ENCODE measurements at places on chromosomes 7 and 10.

DNA sequence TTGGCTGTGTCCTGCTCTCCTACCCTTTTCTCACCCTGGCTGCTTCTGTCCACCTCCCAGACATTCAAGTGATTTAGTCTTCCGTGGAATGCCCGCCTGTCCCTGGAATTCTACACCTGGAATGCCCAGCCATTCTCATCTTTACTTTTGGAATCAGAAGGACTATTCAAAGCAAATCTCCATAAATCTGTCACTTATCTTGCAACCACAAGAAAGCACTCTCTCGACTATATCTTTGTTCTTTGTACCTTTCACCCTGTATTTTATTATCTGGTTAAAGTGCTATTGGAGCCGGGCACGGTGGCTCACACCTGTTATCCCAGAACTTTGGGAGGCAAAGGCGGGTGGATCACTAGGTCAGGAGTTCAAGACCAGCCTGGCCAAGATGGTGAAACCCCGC is 79.3 kb upstream of the KMT2E start:
- no peak for DNase-seq

- no peak for DNase-seq
These were observed 696.3 kb upstream of the C7orf33 start for GRCh38 chr7:147894271-147894670.

DNA sequence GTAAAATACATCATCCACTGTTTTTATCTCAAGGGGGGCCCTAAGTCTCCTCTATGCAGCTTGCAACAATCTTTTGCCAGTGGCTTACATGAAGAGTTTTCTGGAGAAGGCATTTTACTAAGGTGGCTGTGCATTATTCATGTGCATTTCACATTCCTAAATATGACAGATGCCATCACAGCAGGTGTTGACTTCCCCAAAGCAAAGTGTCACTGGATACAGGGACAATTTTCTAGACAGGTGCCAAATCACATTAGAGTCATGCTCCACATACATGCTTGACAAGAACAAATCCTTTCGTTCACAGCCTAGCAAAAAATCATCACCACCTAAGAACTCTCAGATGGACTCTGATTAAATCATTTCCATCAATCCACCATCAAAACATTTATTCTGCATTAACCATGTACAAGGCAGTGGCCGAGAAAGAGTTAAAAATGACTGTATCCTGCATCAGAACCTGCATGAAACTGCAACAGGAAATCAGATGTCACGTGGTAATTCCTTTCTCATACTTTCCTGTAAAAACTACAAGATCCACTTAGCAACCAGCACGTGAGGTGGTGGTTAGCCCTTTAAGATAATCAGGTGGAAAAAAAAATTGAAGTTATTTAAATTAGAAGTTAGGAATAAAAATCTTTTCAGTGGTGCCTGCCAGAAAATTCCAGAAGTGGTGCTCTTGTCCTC is 88.2 kb upstream of the AFAP1L2 start:
- no peak for DNase-seq

DNA sequence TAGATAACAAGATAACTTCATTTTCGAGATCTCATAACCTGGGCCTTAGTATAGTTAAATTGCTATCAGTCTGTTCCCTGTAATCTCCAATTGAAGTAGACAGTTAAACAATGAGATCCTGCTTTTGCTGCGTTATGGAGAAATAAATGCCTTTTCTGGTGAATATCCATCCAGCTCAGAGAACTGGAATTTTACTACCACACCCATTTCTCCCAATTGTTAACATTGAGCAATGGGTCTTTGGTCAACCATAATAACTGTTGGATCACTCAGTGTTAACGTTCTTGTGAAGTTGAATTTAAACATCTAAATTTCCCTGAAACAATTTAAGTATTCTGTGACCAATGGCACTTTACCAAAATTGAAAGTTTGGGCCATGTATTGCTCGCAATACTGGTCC is 3.0 kb downstream of the CALU start:
- DNase-seq, result no peak

Measured in KBM-7 (cell line).